ENCODE measurements at places on chromosomes 13 and 19.

GRCh38 chr13:52650731-52651130 lies 1.9 kb upstream of the SUGT1 start:
- no peak for DNase-seq

DNA sequence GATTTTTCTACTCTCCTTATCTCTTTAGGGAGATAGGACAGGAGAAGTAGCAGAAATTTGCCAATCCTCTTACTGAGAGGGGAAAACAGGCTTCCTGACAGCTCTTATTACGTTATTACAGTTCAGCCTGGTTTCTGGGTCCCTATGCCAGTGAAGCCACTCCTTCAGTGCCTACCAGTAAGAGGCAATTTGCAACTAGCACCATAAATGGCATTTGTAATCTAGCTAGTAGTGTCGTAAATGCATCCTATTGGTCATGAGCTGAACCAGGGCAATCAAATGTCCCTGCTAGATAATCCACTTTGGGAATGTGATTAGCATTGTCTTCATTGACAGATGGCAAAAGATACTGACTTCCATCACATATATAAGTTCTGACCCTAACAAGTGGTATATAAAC lies 428.8 kb downstream of the DCT start:
- DNase-seq, result no peak

GRCh38 chr19:48672994-48673393 lies at the start of gene NTN5:
NTN5 (minus strand) TSS chr19:48673017; CDS start chr19:48670986, 2,031 bp downstream.
- DNase-seq, result no peak

DNA sequence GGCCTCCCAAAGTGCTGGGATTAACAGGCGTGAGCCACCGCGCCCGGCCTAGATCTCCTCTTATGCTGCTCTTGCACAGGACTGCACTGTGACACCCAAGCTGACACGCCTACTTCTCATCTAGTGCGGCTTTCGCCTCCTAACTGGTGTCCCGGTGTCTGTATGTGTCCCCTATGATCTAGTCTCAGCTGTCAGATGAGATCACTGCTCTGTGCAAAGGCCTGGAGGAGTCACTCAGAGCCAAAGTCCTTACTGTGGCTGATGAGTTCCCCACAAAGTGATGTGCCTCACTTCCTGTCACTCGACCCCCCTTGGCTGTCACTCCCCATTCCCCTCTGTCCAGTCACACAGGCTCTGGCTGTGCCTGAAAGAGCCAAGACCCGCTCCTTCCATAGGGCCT lies 2.5 kb downstream of the ZNF556 start:
- DNase-seq, result no peak

DNA sequence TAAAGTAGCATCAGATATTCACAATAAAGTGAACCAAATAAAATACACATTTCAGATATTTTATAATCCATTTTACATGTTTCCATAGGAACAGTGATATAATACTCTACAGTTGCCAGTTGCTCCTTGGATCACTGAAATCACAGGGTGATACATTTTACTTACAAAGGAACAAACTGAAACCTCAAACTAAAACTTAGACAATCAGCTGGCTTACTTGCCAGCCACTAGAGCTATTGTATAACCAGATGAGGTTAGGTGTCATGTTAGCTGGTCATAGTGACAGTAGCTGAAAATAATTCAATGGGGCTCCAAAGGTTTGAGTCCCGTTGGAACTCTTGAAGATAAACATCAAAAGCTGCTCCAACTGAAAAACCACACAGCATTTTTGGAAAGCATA lies 274.6 kb downstream of the ITGBL1 start:
- no peak for DNase-seq

Data from stimulated activated CD8-positive, alpha-beta memory T cell treated with anti-CD3 and anti-CD28 coated beads, Interleukin-15, amount 100 ng/mL, for 24 hours (primary cell).